ENCODE measurements at places on chromosomes 2 and 18.

GRCh38 chr2:464562-465309 is 176.8 kb upstream of the ALKAL2 start:
- no peak for DNase-seq

GRCh38 chr2:8587251-8587791 is 94.5 kb upstream of the ID2 start:
- DNase-seq = no peak

- no peak for DNase-seq
Measured at GRCh38 chr2:69095305-69095704, 82.3 kb downstream of the ANTXR1 start.

DNA sequence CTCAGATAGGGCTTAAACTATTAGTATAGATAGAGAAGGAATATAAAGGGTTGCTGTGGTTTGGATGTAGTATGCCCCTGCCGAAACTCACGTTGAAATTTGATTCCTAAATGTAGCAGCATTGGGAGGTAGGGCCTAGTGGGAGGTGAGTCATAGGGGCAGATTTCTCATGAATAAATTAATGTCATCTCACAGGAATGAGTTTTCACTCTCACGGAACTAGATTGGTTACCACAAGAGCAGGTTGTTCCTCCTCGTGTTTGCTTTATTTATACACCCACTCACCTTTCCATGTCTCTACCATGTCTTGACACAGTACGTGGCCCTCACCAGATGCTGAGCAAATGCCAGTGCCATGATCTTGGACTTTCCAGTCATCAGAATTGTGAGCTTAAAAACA is 218.2 kb downstream of the RBM43 start:
- DNase-seq = no peak

DNA sequence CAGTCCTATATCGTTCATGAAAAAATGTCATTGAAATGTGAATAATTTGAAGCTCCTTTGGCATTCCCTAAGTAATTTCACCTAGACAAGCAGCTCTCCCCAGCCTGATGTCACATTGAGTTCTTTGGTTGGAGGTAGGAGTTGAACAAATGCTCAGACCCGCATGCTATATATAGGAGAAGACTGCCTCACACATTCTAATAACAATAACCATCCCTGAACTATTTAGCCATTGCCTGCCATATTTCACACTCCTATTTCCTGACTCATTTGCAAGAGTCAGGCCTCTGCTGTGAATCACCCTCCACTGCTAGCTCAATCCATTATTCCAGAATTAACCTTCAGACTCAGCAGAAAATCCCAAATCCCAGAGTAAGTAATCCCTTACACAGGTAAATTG is 256.6 kb upstream of the ACVR2A start:
- DNase-seq = no peak

GRCh38 chr2:19474128-19474527 is 115.7 kb upstream of the OSR1 start:
- peak; percentile 67 for DNase-seq

DNA sequence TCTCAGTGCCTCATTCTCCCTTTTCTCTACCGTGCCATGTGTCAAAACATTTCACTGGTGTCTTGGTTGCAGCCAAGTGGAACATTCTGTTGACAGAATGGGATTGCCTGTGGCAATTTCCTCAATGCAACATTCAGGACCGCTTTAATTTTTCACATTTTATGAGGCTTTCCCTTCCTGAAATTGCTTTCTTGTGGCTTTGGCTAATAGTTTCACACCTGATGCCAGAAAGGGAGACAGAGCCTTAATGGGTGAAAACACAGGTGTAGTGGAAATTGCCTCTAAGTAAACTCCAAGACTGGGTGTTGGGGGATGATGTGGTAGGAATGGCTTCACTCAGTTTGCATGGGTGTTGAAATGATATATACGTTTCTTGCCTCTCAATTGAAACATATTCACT is 278.3 kb downstream of the TSN start:
- no peak for DNase-seq

- no peak for DNase-seq
Measured at GRCh38 chr2:130827502-130828251, 9.0 kb upstream of the ARHGEF4 start.

- no peak for DNase-seq
Measured at GRCh38 chr2:241989074-241989473, 119.5 kb downstream of the RTP5 start.

DNA sequence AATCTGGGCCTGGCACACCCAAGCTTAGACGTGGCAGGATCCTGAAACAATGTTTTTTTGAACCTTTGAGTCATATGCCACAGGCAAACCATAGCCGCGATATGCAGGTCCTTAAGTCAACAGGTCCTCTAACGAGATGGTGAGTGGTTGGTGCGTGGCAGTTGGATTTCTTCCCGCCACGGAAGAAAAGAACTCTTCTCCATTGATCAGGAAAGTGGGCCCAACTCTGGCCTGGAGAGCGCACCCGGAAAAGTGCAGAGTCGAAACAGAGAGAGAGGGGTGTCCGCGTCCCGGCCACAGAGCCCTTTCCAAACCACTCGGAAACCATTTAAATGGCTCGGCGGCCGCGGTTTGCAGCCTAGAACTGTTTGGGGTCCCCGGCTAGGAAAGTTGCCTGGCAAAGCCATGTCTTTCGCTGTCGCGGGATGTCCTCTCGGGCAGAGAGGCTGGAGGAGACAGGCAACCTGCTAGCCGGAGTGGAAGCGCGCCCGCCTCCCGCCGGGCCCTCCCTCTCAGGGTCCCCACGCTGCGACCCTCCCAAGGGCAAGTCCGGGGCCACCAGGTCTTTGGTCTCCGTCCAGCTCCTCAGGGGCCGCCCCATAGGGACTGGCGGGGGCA is 777 bp downstream of the GALNT3 start:
- DNase-seq = peak; percentile 27

- DNase-seq = peak; percentile 64
Measured at GRCh38 chr2:224946895-224947294, 95.4 kb downstream of the DOCK10 start.

DNA sequence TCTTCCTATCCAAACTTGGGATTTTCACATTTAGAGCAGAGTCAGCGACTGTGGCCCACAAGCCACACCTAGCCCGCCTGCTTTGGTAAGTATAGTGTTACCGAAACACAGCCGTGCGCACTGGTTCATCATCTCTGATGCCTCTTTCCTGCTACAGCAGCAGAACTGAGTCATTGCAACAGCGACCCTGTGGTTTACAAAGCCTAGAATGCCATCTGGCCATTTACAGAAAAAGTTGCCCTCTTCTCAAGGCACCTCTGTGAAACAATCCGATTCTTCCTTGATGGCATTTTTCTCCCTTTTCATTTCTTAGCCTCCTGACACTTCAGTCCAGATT is 10.7 kb upstream of the IAH1 start:
- DNase-seq = peak; percentile 34

DNA sequence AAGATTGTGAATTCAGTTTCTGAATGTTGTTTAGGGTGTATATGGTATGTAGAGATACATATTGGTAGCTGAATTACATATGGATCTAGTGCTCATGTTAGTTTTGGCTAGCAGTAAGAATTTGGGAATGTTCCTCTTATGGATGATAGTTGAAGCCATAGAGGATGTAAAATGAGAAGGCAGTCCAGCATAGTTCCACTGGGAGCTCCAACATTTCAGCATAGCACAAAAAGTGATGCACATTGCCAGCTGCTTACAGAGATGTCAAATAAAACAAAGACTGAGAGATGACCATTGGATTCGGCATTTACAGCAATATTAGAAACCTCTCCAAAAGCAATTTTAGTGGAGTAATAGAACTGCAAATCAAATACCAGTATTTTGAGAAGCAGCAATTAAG is 77.4 kb downstream of the EML4 start:
- DNase-seq = no peak

DNA sequence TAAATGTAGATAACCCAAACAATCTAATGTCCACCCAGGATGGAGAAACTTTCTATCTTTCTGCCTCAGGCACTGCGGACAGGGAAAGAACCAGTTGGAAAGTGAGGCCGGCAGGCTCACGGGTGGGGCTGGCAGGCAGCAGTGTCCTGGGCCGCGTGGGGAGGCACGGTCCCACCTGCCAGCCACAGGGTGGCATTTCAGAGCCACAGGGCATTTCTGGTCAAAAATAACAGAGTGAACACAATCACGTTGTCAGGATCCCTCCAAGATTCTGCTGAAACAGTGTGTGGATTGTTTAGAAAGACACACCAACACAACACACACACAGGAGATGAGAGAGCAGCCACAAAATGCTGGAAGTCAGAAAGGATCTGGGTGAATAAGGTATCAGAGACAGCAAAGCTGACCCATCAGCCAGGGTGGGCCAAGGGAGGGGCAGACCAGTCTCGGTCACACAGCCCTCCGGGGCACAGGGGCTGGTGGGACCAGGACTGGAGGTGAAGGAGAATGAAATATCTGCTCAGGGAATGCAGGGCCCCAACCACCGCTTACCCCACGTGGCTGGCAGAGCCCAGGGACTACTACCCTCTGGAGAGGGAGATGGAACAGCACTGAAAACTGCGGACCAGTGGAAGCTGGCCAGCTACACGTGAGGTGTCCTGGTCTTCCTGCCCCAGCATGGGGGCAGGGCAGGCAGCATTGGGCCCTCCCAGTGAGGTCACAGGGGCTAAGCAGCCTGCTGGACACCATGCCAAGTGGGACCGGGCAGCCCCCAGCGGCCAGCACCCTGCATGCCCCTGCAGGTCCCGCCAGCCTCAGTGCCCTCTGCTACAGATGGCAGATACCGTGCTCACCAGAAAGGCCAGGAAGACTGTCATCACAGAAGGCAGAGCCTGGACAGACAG is 173.9 kb downstream of the HDAC4 start:
- no peak for DNase-seq

- DNase-seq = peak; percentile 25
Measured at GRCh38 chr2:101219246-101219645, 33.4 kb upstream of the CNOT11 start.
